Stimulated activated CD8-positive, alpha-beta memory T cell treated with anti-CD3 and anti-CD28 coated beads, Interleukin-4, amount 100 ng/mL, for 1 hour (primary cell): ENCODE measurements at places on chromosomes 1 and 21.

- DNase-seq = no peak
These were observed 3.2 kb downstream of the COL16A1 start for GRCh38 chr1:31700468-31701090.

GRCh38 chr21:38544661-38545060, 46.4 kb upstream of the ERG start:
- DNase-seq = no peak

- no peak for DNase-seq
These were observed 6.0 kb downstream of the TRNP1 start for GRCh38 chr1:26999440-26999987.

GRCh38 chr1:29186707-29187106, 5.0 kb upstream of the SRSF4 start:
- no peak for DNase-seq

DNA sequence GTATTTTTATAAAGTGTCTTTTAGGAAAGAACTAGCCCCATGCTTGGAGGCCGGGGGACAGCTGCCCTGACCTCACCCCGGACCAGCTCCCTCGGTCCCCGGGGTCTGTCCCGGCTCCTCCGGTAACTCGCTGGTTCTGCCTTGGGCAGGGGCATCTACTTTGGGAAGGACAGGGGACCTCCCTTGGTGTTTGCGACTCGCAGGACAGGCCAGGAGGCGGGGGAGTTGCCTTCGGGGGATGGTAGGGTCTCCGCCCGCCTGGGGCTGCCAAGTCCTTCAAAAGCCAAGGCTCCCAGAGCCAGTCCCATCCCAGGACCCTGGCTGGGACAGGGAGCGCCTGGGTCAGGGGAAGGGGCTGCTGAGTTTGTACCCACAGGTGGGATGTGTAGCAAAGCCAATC, 157.9 kb downstream of the PEX14 start:
- no peak for DNase-seq

- no peak for DNase-seq
These were observed 166.4 kb upstream of the PROX1 start for GRCh38 chr1:213821175-213821942.

GRCh38 chr1:98344731-98345130, 316.8 kb upstream of the SNX7 start:
- DNase-seq = no peak

DNA sequence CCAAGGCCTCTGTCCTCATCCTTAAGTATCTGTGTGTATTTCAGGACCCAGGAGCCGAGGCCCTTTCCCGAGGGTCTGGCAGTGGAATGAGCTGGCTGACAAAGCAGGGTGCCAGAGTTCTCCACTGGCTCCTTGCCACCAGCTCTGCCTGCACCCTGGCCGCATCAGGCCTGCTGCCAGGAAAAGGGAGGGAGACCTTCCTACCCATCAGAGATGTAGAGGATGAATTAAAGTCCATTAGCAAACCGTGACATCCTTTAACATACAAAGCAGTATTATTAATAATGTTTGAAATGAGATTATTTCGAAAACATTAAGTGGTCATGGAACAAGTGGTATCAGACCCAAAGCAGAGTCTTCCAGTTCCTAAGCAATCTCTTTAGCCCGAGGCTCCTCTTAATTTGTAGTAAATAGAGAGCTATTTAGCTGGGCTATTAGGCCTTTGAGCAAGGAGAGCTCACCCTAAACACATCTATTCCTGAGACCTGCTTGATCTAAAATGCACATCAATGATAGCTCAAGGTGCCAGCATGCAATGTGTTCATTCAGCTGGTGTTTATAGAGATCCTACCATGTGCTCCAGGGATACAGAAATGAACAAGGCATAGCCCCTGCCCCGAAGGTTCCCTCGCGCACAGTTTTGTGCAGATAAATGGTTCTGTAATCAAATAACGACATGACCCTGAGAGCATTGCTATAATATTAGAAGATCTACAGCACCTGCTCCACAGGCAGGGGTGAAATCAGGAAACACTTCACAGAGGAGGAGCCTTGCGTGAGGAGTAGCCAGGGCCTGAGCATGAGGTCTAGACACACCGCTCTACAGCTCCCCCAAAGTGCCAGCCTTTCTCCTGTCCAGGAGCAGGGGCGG, 44.0 kb downstream of the FAM163A start:
- DNase-seq = no peak

GRCh38 chr1:174519844-174520243, 72.1 kb downstream of the GPR52 start:
- DNase-seq = no peak

- no peak for DNase-seq
These were observed 205.2 kb downstream of the GRIK3 start for GRCh38 chr1:36829066-36829465.

GRCh38 chr1:69533343-69533742, 34.4 kb upstream of the LRRC7 start:
- no peak for DNase-seq

- DNase-seq = no peak
These were observed 339.6 kb downstream of the NUF2 start for GRCh38 chr1:163661391-163661790.

- no peak for DNase-seq
These were observed 295.9 kb downstream of the NTNG1 start for GRCh38 chr1:107436552-107437241.

DNA sequence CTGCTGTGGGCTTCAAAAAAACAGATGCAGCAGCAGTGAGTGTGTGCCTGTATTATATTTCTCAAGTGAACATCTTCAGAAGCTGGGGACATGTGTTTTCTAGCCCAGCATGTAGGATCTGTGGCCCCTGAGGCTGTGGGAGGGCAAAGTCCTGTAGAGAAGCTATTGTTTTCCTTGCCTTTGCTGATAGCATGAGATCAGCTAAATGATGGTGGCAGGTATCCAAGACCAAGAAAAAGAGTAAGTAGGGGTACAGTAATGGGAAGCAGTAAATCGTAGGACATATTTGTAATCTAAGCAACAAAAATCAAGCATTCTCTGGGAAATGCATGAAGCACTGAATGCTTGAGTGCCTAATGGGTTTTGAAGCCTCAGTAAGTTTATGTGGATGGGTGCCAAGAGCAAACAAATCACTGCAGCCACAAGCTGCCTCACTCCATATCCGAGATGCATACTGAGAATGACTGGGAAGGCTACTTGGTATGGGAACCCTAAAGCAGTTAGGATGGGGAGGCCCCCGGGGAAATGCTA, 98.3 kb downstream of the CD58 start:
- no peak for DNase-seq

- DNase-seq = no peak
These were observed 8.8 kb upstream of the TGFB2 start for GRCh38 chr1:218336328-218336727.

DNA sequence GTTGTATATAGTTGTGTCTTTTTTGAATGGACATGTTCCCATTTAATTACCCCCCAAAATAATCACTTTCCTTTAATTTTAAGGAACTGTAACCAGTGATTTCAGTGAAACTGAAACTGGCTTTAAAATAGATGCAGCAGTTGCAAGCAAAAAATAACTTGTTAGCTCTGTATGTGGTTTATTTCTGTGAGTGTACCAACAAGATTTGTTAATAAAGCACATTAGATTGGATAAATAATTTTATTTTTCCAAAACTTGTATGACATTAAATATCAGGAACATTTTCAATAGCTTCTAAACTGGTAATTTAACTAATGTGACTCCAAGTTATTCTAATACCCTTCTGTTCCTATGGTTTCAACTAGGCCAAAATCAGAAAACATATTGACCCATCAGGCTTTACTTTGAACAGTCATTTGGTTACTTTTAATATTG, 184.3 kb upstream of the CACYBP start:
- no peak for DNase-seq

GRCh38 chr1:64745181-64745985, 508 bp downstream of the RAVER2 start:
- no peak for DNase-seq

DNA sequence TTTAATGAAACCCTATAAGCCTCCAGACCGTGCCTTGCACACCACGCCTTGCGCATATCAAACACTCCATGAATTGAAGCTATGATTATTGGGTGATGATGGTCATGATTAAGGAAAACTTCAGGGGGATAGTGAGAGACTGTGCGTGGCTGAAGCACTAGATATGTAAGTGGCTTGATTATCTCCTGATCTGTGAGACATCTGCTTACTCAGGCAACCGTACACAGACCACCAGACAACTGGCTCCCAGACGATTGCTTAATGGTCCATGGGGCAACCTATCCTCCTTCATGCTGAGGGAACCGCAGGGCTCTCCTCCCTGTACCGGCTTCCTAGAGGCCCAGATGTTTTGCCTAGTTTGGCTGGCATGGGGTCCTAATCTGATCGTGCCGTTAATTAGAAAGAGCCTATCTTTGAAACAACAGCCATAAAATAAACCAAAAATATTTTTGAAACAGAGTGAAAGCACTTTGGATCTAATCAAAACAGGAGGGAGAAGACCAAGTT, 51.6 kb downstream of the IRF2BP2 start:
- DNase-seq = no peak

DNA sequence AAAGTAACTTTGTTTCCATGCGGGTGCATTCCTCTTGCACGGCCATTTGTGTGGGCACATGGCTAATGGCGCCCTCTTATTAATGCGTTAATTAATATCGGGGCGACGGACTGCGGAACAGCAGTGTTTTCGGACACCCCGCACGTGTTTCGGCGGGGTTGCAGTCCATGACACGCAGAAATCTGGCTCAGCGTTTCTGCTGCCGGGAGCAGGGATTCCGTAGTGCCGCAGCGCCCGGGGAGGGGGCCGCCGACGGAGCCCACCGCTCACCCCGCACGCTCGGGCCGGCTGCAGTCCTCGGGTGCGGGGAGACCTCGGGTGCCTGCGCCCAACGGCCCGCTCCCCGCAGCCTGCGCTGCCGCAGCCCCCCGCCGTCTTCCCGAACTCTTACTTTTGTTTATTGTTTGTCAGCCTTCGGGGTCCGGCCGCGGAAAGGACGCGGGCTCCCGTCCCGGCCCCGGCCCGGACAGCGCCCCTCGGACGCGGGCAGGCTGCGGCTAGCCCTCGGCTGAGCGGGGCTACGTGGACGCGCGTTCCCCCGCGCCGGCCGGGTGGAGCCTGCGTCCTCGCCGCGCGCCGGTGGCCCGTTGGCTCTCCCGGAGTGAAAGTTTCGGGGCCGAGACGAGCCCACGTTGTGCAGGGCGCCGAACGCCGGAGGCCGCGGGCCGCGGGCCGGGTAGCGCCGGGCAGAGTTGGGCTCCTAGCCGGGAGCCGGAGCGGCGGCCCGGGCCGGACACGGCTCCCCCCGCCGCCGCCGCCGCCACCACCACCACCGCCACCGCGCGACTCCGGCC, 849 bp downstream of the NFIA start:
- DNase-seq = no peak

GRCh38 chr1:82934074-82934473, 1064.9 kb downstream of the TTLL7 start:
- no peak for DNase-seq

DNA sequence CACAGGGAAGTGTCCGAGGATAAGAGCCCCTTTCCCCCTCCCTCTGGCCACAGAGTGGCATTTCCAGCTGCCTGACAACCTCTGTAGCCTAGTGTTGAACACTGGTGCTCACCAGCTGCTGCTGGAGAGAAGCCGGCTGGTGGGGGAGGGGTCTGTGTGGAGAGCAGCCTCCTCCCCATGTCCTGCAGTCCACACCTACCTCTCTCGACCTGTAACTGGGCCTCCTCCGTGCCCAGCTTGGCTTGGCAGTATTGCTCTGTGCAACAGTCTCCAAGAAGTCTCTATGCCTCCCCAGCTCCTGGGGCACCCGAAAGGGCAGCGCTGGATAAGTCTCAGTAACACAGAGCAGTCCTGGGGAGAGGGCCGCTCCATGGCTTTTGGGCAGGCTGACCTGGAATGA, 17.0 kb downstream of the PAPPA2 start:
- no peak for DNase-seq

- no peak for DNase-seq
These were observed 72.7 kb upstream of the TINAGL1 start for GRCh38 chr1:31503570-31503969.

- DNase-seq = no peak
These were observed 26.0 kb downstream of the MX1 start for GRCh38 chr21:41451753-41452676.

GRCh38 chr1:225919906-225920305, 4.1 kb downstream of the PYCR2 start:
- DNase-seq = no peak

GRCh38 chr1:152182431-152182830, 23.4 kb upstream of the RPTN start:
- DNase-seq = no peak

GRCh38 chr1:109466452-109467300, at the start of gene SYPL2:
Gene SYPL2 (plus strand): TSS chr1:109466546. CDS start chr1:109466844, 298 bp downstream.
- DNase-seq = no peak

DNA sequence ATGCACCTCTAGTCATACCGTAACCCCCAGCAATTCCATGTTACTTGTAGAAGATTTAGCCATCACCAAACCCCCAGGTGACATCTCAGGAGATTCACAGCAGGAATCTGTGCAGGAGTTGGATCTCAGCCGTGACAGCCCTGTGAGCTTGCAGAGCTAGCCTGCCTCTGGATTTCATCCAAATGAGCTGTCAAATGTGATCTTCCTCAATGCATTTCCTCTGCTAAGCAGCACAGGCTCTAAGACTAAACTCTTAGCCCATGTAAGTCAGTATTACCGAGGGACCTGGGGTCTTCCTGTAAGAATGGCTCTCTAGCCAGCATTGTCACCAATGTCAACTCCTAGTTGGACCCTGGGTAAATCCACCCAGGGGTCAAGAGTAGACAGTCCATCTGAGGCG, 41.7 kb downstream of the UMODL1 start:
- no peak for DNase-seq
